ENCODE measurements at places on chromosomes 16 and 17. TPM values are rescaled to one million over a fixed set of nuclear protein-coding genes. Genes with fewer than 3 reads are reported as not detected.

Gene EME1
- 16.5 TPM for total RNA-seq

Gene C17orf100
- total RNA-seq: 0.70 TPM

Gene AKAP10
- 20.2 TPM for total RNA-seq

Gene RRN3
- 44.3 TPM for total RNA-seq

Gene CPHXL2
- total RNA-seq: not detected

Gene NRN1L
- 2.7 TPM for total RNA-seq

Gene TSPAN10
- 1.2 TPM for total RNA-seq

Gene TBC1D26
- 0.83 TPM for total RNA-seq

Gene PCGF2
- 116 TPM for total RNA-seq

Gene YBX2
- 26.0 TPM for total RNA-seq

Gene TELO2
- total RNA-seq: 93.4 TPM

Gene CDH11
- total RNA-seq: 5.4 TPM

Gene NPIPB4
- total RNA-seq: 161 TPM

Gene BCAS3
- total RNA-seq: 22.4 TPM

Gene KRTAP1-5
- total RNA-seq: not detected

Gene IL32
- total RNA-seq: 2.6 TPM

Gene ARSG
- 3.6 TPM for total RNA-seq

Gene NPIPA3
- total RNA-seq: 1.3 TPM
